ENCODE measurements at places on chromosomes 2 and 18.

GRCh38 chr2:105857076-105857740 is 112.5 kb downstream of the NCK2 start:
- peak; percentile 32 for DNase-seq

DNA sequence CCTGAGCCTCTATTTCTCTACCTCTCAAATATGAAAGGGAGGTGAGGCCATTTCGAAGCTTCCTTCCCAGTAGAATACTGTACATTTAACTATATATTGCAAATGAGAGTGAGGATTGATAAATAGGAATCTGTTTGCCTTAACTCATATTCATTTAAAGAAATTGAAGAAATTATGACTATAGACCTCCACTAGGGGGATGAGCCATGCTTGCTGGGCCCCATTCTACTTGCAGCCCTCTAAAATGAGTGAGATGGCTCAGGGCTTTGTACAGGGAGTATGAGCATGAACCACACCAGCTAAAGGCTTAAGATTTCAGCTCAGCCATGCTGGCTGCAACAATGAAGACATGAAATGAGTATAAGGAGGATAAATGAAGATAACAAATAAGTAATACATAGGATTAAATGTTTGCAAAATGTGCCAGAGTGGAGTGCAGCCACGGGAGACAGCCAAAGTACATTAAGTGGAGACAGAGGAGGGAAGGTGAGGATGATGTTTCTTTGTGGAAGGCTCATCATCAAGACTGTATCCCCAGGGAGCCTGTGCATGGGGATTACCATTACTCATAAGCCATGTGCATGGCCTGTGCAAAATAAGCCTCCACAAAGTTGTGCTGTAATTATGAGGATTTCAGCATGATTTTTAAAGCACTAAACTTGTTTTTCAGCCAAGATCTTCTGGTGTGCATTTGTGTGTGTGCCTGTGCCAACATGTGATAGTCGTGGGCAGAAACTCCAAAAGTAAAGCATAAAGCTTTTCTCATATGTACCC is 300.8 kb downstream of the CNTNAP5 start:
- DNase-seq, result no peak

- DNase-seq, result no peak
Measured at GRCh38 chr18:6362559-6363129, 52.1 kb downstream of the L3MBTL4 start.

- DNase-seq, result no peak
Measured at GRCh38 chr18:44589693-44590355, 90.9 kb upstream of the SETBP1 start.

GRCh38 chr2:75221862-75222261 is 22.5 kb upstream of the TACR1 start:
- DNase-seq, result no peak

- no peak for DNase-seq
Measured at GRCh38 chr18:74250131-74250530, 41.6 kb downstream of the CYB5A start.

DNA sequence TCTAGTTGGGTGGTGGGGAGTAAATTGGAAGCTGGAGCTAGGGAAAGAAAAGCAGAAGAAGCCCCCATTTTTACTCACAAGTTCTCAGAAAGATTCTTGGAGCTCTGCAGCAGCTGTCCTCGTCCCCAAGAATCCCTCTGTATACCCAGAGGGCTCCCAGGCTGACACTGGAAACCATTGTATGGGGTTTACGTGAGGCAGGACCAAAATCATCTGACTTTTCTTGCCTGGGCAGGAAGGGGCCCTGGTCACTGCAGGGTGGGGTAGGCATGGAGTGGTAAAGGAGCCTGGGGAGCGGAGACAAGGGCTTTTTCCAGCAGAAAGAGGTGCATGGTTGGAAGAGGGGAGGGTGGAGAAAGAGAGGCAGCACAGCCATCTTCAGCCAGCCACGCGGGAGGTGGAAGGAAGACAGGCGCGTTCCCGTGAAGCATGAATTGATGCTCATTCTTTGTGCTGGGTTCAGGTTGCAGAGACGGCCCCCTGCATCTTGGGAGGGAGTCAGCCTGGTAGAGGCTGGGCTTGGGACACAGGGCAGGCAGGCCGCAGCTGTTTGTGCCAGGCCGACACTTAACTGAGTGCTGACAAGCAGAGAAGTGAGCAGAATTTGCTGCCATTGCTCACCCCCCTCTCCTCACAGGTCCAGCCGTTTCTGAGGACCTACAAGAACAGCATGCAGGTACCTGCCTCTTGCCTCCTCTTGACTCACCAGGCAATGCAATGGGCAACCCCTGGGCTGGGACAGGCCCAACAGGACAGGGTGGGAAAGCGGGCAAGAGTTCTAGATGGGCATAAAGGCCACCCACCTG is 94.8 kb downstream of the PLB1 start:
- no peak for DNase-seq

DNA sequence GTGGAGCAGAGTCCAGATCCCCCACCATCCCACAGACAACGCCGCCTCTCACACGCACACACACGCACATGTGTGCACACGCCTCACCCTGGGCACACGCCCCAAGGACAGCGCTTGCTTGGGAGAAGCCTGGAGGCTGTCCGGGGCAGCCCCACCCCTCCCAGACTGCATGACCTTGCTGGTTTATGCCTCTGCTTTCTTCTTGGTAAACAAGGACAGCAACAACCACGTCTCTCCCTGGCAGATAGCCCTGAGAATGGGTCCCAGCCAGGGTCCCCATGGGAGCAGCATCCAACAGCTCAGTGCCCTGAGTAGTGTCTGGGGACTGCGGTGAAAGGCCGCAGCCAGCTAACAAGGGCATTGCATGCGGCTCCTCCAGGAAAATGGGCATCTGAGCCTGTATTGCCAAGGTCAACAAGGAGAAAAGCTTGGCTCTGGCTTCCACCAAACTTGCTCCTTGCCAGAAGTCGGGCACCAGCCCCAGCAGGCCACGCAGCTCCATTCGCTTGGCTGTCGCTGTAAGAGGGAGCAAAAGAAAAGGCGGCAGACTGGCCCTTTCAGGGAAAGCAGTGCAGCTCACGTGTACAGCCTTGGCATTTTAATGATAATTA is 234.6 kb downstream of the EIPR1 start:
- no peak for DNase-seq

DNA sequence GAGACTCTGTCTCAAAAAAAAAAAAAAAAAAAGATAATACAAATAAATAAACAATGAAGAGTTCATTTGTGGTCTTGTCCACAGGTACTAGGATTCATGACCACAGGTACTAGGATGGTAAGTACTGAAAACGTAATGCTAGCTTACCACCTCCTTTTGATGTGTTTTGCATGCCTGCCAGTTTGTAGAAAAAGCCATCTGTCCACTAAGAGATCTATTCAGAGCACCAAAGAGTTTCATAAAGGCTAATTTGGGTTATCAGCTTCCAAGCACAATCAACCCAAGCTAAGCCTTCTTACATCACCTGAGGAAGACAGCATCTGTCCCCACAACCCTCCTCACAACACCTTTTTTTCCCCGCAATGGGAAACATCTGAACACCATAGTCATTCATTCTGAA is 477.2 kb downstream of the ZEB2 start:
- no peak for DNase-seq

- no peak for DNase-seq
Measured at GRCh38 chr2:228847684-228848083, 423.4 kb downstream of the PID1 start.
